NCI-H1930 (cell line): ENCODE measurements at places on chromosomes 3 and 15.

- no peak for DNase-seq
These were observed 494.7 kb upstream of the NECTIN3 start for GRCh38 chr3:110576960-110577359.

- no peak for DNase-seq
These were observed 155.6 kb upstream of the SLC2A2 start for GRCh38 chr3:171181907-171182690.

DNA sequence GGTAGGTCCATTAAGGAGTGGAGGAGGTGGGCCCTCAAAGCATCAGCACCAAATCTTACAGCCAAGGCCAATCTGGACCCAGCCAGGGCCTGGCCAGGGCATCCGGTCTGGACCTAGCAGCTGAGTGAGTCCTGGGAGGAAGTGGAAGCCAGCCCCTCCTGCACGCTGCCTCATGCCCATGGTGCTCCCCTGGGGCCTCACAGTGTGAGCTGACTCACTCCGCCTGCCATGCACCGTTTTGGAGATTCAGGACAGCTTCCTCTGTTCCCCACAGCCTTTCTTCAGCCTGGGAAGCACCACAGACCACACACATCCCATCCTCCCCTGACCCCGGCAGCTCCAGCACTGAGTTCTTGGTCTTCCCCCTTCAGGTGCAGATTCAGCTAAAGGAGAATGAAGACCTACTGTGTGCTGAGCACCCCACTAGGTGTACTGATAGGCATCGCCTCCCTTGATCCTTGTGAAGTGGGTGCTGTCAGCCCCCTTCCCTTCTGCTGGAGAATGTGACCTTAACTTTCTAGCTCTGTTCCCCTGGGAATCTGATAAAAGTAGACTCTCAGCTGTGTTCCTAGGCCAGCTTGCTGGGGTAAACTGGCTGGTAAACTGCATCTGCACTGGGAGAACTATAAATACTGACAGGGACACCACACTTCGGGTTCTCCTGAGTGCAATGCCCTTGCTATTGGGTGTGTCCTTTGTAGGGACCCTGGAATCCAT, 36.8 kb upstream of the SEC13 start:
- no peak for DNase-seq

DNA sequence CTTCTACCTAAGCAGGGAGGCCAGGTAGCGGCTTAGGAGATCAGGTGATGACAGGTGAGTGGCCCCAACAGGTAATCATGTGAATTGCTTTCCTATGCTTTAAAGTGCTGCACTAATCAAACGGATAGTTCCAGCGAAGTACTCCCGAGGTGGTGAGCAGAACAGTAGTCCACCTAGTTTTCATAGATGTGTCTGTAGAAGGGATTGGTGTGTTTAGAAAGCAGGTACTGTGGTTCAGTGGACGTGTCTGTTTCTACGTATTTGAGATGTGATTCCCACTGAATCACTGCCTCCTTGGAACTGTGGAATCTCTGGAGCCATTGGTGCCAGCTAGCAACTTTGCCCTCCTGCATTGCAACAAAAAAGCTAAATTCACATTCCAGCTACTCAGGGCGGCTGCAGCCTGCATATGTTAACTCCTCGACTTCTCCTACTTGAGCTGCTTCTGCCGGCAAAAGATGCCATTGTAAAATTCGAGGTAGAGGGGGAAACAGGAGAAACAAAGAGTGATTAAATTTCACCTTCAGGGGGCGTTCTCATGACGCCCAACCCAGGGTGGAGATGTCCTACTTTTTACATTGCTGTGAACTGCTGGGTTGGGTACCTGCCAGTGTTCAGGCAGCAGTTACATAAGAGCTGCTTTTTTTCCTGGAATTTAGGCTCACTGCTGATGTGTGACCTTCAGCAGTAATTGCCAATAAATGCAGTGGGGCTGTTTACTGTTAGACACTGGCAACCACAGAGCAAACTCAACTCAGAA, 227.3 kb downstream of the ITPR1 start:
- DNase-seq: no peak

- no peak for DNase-seq
These were observed 129.8 kb downstream of the OSBPL10 start for GRCh38 chr3:31851278-31851677.

GRCh38 chr3:47008234-47008796, 28.8 kb downstream of the NBEAL2 start:
- DNase-seq: no peak

- no peak for DNase-seq
These were observed 193.1 kb upstream of the LPP start for GRCh38 chr3:187960820-187961219.

- DNase-seq: no peak
These were observed 240.7 kb downstream of the SHOX2 start for GRCh38 chr3:157865352-157866000.

GRCh38 chr3:194136519-194137007, 615 bp downstream of the HES1 start:
- no peak for DNase-seq
